A549 (cell line): ENCODE measurements at places on chromosomes 7 and 10. TPM values are rescaled to one million over a fixed set of nuclear protein-coding genes. Genes with fewer than 3 reads are reported as not detected.

DNA sequence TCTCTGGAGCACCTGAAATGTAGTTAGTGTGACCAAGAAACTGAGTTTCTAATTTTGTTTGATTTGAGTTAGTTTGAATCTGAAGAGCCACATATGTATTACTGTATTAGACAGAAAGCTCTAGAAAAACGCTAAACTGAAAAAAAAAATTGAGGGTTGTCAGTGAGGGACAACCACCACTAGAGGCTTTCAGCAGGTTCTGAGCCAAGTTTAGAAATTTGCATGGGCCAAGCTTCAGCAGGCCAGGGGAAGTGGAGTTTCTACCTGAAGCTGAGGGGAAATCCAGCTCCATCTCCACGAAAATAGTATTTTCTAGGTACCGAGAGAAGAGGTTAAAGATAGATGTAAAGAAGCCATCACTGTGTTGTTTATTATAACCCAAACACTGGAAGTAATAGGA is 77.9 kb upstream of the PLXNA4 start:
- DNase-seq: peak; percentile 44

The CACNB2 gene
- polyA plus RNA-seq: not detected in 3 replicates

DNA sequence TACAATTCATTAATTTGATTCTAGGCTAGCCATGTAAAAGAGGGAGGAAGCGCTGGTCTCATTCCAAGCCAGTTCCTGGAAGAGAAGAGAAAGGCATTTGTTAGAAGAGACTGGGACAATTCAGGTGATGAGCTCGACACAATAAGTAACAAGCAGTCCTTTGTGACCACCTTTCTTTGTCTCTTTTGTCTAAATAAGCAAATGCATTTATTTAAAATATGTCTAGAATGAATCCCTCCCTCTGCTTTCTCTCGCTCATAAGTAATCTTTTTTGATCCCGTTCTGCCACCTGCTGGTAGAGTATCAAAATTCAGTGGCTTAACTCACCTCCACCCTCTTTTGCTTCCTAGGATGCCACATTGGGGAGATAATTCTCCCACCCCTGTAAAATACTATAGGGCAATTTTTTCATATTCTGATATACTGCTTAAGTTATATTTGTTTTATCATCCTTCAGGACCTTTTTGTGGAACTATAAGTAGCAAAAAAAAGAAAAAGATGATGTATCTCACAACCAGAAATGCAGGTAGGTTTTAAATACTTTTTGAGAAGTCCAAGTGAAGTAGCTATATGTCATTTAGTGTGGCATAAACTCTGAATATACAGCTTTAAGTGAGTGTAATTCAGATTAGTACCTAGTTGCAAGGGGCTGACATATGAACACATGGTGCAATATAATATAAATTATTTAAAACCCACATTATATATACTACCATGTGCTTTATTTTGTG is 91.5 kb downstream of the GSDME start:
- DNase-seq: peak; percentile 32

GRCh38 chr10:44427037-44427436 is 42.1 kb upstream of the CXCL12 start:
- DNase-seq: no peak
